ENCODE measurements at places on chromosomes 4 and X.

GRCh38 chr4:25991340-25991739, 77.3 kb downstream of the SMIM20 start:
- no peak overlapping the region for H3K27ac ChIP-seq
- peaks cover 3% of the 10 kb centered on the region for H3K27me3 ChIP-seq
- no peaks in the 10 kb centered on the region for H3K36me3 ChIP-seq

DNA sequence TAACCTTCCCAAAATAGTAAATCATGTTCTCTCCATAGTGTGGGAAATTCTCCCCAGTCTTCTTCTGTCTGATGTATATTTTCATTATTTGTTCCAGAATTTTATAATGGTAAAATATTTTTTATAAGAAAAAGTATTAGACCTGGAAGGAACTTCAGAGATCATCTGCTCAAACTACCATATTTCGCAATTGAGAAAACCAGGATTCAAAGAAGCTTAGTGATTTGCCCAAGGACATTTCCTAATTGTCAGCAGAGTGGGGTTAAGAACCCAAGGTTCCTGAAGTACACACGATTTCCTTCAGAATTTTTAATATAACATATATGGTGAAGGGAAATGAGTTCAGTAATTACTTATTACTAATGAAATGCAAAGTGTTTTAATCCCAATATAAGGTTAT, 24.1 kb downstream of the OCIAD1 start:
- no peak overlapping the region for H3K4me3 ChIP-seq
- H3K27me3 ChIP-seq, result no peaks in the 10 kb centered on the region
- H3K27ac ChIP-seq, result peak overlapping the region; percentile 40
- H3K4me1 ChIP-seq, result peaks cover 28% of the 10 kb centered on the region

- peak overlapping the region; percentile 78 for H3K4me3 ChIP-seq
- peaks cover 5% of the 10 kb centered on the region for H3K4me1 ChIP-seq
These were observed 29.7 kb downstream of the PDHA1 start for GRCh38 chrX:19373351-19373891.

DNA sequence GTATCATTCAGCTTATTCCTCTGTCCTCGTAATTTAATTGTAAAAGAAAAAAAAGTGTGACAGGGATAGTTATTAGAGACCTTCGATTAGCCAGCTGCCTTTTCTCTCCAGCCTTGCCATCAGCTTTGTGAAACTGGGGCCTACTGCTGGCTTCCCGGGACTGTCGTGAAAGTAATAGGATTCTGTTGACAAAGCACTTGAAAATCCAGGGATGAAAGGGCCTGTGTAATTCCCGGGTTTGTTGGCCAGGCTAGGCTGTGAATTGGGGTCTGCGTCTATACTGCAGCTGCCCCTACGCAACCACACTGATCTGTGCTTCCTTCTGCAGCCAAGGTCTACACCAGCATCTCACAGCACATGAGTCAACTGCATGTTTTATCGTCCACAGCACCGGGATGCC, 120.4 kb upstream of the SCML1 start:
- peaks cover 16% of the 10 kb centered on the region for H3K4me1 ChIP-seq
- H3K27me3 ChIP-seq, result no peaks in the 10 kb centered on the region
- no peaks in the 10 kb centered on the region for H3K36me3 ChIP-seq
- no peak for DNase-seq
- no peak overlapping the region for H3K4me3 ChIP-seq

DNA sequence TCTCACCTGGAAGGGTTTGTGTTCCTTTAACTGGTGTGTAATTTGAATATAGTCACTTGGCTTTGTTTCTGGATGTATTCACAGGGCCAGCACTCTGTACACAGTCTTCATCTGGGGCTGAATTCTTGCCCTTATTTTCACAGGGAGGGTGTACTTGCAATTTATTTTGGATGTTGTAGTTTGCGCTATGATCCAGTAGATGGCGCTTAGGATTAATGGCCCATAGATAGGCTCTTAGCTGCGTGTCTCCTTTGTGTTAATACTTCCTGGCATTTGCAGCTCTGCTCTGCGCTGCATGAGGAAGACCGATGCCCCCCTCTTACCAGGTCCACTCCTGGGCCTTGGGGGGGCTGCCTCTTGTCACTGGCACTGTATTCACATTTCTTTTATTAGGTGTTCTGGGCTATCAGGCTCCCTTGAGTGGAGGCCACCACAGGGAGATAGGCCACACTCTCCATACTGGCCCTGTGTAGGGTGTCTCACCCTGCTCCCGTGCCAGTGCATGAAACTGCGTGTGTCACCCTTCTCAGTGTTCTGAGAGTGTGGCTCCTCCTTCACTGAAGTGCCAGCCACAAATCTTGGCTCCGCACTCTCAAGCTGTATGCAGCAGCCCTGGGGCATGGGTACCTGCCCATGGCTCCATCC, 562.2 kb downstream of the ZIC3 start:
- H3K4me1 ChIP-seq, result no peaks in the 10 kb centered on the region
- no peaks in the 10 kb centered on the region for H3K27me3 ChIP-seq
- H3K4me3 ChIP-seq, result no peak overlapping the region
- no peak for DNase-seq
- no peaks in the 10 kb centered on the region for H3K36me3 ChIP-seq
- no peak overlapping the region for H3K27ac ChIP-seq
